ENCODE measurements at places on chromosomes 12 and 14.

DNA sequence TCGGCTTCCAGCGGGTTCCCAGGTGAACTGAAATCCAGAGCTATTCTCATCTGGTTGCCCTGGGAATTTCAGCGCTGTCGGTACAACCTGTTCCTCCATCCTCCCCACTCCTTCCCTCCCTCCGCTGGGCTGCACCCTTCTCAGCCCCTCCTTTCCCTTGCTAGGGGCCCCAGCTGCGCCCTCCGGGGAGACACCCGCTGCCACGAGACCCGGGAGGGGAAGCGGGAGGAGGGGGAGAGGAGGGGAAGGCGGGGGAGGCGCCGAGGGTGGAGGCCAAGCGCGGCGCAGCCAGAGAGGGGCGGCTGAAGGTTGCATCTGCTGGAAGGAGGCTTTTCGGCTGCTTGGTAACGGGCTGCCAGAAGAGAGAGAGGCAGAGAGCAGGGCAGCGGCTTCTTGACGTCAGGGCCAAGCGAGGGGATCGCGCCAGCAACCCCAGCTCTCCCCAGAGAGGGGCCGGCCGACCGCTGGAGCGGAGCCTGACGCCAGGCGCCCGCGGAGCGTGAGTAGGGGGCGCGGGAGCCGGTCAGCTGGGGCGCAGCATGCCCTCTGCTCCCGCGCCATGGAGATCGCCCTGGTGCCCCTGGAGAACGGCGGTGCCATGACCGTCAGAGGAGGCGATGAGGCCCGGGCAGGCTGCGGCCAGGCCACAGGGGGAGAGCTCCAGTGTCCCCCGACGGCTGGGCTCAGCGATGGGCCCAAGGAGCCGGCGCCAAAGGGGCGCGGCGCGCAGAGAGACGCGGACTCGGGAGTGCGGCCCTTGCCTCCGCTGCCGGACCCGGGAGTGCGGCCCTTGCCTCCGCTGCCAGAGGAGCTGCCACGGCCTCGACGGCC lies at the start of gene KCNA5:
KCNA5 (plus strand) TSS at position 291 of the 831 bp plus-strand sequence; CDS start at position 560, 269 bp downstream.
- DNase-seq: no peak

DNA sequence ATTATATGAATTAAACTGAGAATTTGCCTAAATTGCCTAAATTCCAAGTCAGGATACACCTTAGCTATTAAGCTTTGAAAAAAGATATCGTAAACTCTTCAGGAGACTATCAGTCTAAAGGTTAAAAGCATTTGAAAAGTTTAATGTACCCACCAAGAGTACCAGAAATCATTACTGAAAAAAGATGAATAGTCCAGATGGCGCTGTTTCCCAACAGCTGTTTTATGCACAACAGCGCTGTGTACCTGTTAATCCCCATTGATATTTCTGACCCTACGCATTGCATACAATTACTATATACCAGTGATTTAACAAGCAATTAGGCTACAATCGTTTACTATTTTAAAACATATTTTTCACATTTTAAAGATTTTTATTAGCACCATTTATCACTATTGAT lies 185.0 kb downstream of the PLCZ1 start:
- DNase-seq: no peak

DNA sequence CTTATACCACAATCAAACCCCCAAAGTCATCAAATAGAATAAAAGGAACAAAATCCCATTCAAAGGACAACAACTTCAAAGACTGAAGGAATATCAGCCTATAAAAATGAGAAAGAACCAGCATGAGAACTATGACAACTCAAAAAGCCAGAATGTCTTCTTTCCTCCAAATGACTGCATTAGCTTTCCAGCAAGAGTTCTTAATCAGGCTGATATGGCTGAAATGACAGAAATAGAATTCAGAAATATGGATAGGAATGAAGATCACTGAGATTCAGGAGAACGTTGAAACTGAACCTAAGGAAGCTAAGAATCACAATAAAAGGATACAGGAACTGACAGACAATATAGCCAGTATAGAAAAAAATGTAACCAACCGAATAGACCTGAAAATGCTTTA lies 109.5 kb downstream of the SINHCAF start:
- DNase-seq: no peak

DNA sequence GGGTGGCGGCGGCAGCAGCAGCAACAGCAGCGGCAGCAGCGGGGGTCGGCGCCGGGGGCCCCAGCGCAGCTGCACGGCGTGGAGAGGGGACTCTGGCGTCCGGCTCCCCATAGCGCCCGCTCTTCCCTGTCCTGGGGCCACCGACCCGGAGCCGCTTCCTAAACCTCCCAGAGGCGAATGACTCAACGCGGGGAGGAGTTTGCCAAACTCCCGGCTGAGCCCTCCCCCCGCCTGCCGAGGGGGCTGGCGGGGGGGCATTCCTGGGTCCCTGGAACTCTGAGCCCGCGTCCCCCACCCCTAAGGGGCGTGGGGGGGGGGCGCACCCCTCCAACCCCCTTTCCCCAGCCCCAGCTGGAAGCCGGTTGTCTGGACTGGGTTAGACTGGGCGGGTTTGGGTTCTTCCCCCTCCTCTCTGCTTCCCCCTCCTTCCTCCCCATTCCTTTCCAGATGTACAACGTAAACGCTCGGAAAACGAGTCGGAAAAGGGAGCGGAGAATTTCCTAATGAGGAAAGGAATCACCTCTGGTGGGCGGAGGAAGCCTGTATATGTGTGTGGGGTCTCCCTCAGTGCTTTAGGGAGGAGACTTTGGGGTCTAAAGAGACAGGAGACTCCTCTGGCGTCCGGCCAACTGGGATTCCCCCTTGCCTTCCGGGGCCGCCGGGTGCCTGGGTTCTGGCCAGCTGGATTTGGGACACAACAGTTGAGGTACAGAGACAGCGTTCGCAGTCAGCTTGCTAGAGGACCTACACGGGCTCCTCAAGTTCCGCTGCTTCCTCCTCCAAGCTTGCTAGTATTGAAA lies at the start of gene ITGA5:
ITGA5 (minus strand) TSS at position 179 of the 800 bp plus-strand sequence; CDS start at position 111, 68 bp downstream.
- DNase-seq: peak; percentile 60

- DNase-seq: peak; percentile 72
Measured at GRCh38 chr12:114662512-114663177, 21.3 kb downstream of the TBX3 start.

- DNase-seq: no peak
Measured at GRCh38 chr12:79920421-79921238, 14.3 kb downstream of the PPP1R12A start.

- DNase-seq: no peak
Measured at GRCh38 chr12:16282978-16283377, 5.5 kb upstream of the SLC15A5 start.

DNA sequence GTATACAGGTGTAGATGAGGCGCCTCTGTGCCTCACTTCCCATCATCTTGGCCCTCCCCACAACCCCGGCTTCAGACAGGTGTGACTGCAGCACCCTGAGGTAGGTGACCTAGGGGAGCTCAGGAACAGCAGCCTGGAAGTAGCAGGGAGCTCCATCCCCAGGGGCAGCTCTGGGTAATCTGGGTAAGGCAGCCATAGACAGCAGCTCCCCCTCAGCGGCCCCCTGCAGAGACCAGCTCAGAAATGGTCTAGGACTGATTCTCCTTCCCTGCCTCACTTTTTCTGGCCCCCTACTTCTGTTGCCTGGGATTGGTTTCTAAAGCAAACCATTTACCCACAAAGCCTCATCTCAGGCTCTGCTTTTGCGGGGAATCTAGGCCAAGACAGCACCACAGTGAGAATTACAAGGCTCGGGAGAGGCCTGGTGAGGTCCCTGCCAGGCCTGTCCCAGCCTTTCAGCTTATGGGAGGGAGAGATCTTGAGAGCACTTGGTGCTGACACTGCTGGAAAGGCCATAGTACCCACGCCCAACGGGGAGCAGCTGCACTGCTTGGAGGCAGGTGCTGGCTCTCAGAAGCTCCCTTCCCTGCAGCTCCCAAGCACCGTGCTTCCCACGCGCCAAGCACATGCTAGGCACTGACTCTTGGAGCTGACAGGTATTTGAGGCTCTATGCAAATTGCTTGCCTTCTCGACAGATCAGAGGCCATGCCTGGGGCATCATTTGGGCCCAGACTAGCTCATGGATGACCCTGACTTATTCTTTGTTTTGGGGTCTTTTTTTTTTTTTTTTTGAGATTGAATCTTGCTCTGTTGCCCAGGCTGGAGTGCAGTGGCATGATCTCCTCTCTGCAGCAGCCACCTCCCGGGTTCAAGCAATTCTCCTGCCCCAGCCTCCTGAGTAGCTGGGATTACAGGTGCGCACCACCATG lies 45.1 kb upstream of the TRAF3 start:
- DNase-seq: no peak

All from fibroblast of skin of left quadriceps (primary cell).